ENCODE measurements at places on chromosomes 2 and 18.

DNA sequence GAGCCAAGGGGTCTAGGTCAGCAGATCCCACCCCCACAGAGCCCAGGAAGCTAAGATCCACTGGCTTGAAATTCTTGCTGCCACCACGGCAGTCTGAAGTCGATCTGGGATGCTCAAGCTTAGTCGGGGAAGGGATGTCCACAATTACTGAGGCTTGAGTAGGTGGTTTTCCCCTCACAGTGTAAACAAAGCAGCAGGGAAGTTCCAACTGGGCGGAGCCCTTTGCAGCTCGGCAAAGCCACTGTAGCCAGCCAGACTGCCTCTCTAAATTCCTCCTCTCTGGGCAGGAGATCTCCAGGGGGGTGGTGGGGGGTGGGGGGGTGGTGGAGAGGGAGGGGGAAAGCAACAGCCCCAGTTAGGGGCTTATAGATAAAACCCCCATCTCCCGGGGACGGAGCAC lies 419.5 kb downstream of the NUP35 start:
- DNase-seq, result no peak

- no peak for DNase-seq
Observed at GRCh38 chr18:54359233-54359632, 1.5 kb downstream of the C18orf54 start.

DNA sequence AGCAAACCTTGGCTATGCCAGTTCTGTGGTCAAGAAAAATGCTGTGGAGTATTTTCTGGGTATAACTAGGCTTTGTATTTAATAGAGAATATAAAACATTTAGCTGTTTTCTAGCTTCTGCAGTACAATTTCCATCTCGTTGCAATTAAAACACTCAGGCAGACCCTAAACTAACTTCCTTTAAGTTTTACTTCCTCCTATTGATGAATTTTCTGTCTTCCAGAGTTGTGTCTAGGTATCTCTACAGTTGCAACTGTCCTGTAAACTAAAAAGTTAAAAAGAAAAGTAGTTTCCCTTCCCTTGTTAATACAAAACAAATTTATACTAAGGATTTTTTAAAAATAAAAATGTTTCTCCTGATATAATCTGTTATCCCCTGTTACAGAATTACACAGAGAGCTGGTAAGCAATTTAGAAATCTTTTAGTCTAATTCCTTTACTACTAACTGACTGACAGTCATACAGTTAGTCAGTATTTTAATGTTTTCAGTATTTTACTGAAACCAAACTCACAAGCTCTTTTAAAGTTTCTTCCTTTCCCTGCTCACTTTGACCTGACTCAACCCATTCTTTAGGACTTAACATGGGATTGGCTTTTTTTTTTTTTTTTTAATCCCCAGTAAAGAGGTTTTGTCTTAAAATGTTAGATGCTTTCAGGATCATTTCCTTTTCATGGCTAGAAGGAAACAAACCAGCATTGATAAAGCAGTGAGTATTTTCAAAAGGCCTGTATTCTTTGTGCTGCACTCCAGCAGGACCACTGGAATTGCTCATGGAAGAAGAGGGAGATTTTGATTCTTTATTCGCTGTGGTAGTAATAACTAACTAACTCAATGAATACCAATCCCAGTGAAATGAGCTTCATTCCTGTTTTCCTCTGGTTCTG lies 22.9 kb downstream of the ITGAV start:
- no peak for DNase-seq

DNA sequence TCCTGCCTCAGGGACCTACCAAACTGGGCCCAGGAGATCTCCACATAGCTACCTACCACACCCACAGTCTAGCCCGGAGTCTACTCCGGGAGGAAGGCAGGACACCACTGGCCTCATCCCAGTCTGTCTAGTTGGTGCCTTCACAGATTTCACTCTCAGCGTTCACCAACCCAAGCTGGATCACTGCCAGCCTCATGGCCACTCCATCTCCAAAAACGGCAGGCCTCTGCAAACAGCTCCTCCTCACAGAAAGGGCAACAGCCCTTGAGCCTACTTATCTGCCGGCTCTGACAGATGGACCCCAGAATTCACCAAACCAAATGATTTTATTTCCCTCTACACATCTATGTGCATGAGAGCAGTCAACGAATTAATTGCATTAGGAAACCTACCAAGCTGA lies 61.3 kb downstream of the NCKAP5 start:
- DNase-seq, result no peak

- no peak for DNase-seq
Observed at GRCh38 chr2:39511605-39512433, 74.7 kb upstream of the MAP4K3 start.
